Adipocyte (in vitro differentiated cells): ENCODE measurements at places on chromosomes 11 and 22.

DNA sequence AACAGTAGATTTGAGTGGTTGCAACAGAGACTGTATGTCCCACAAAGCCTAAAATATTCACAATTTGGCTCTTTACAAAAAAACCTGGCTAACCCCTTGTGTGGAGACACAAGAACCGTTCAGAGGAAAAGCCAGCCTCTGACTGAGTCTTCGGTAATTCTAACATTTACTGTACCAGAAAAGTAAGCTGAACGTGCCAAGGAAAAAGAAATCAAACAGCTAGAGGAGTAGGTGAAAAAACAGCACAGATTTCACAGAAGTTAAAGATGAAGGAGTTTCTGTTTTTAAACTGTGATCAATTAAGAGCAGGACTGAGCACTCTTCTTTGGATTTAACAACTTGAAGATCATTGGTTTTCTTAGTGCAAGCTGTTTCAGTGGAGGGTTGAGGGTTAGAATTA is 424.7 kb upstream of the KIRREL3 start:
- no peak for DNase-seq

- DNase-seq = peak; percentile 88
Measured at GRCh38 chr11:122069707-122070360, 46.2 kb downstream of the BLID start.

DNA sequence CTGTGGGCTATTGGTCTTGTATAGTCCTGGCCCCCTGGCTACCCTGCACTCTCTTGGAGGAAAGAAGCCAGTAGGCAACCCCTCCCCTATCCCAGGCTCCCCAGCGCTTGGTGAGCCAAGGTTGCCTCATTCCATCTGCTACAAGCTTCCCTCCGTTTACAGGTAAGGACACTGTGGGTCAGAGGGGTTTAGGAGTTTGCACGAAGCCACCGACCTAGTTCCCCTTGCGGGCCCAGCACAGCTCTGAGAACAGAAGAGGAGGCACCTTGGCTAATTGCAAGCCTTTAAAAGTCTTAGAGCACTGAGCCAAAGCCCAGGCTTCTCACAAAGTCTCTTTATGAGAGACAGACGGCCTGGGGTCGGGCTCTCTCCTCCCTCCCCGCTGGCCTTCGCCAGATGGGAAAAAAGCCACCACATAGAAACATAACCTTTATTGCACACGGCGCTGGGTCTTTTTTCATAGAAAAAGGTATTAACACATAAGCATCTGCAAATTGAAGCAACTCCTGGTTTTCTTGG is 99.8 kb downstream of the CEP164 start:
- DNase-seq = no peak

DNA sequence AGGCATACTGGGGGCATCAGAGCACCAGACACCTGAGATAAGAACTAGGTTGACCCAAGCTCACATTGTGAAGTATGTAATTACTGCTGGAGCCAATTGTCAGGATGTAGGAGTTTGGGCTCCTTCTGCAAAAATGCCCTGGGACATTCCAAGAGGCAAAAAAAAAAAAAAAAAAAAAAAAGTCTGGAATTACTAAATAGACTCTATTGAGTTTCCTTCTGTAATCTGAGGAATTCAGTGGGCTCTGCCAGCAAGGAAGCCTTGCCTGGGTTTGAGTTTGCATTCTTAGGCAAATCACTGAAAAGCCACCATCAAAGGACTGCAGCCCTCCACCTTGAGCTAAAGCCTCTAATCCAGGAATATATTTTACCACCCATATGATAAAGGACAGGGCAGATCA is 8.0 kb upstream of the CAVIN3 start:
- DNase-seq = peak; percentile 45

DNA sequence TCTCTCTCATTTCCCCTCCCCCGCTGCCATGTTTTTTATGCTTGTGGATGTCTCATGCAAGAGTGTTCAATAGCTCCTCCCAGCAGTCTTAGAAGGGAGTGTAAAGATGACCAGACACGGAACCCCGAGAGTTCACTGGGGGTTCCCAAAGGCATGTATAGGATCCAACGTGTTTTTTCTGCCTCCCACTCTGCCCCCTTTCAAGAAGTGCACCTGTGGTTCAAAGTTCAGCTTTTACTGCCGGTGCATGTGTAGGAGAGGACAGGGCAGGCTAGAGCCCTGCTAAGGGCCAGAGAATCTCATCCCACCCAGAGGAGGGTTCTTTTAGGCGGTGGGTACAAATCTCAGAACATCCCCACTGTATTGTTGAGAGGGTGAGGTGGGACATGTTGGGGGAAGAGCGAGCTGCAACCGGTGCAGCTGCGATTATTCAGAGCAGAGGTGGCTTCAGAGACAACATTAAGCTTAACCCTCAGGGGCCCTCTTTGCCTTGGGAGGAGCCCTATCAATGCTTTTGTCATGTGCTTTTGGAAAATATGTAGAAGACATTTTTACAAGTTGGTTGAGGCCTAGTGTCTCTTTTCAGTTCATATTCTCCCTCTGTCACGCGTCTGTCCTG is 14.5 kb downstream of the MIF start:
- no peak for DNase-seq

DNA sequence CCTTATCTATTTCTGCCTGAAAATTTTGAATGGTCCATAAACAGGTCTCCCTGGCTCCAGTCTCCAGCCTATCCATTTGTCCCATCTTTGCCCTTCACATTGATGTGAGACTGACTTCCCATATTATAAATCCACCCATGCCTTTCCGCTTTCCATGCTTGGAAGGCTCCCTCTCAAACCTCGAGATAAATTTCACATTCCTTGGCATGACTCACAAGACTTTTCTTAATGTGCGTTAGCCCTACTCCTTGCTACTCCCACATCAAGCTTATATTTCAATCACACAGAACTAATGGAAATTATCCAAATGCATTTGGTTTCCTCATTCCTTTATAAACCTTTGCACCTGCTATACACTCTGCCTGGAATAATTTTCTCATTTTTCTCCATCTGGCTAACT is 163.7 kb upstream of the NTM start:
- DNase-seq = no peak

DNA sequence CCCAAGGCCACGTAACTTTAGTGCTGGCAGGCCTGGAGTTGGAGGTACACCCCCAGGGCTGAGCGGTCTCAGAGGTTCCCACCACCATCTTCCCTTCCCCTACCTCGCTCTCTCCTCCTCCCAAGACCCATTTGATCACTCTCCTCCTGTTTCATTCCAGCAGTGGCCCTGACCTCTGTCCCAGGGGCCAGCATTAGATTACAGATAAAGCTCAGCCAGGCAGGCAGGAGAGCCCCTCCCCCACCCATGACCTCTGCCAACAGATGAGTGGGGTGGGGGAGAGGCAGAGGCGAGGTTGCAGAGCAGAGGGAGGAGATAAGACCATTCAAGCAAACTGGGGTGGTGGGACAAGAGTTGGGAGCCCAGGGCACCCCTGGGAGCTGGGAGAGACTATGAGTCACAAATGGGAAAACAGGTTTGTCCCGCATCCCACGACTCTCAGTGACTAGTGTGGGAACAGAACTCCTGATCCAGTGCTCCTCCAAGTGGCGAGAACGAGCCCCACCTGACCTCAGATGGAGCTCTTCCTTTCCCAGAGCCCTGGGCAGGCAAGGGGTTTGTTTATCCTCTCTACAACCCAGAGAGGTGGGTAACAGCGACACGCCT is 367.9 kb downstream of the MN1 start:
- no peak for DNase-seq

GRCh38 chr22:19661156-19661555 is 53.1 kb upstream of the SEPTIN5 start:
- no peak for DNase-seq

DNA sequence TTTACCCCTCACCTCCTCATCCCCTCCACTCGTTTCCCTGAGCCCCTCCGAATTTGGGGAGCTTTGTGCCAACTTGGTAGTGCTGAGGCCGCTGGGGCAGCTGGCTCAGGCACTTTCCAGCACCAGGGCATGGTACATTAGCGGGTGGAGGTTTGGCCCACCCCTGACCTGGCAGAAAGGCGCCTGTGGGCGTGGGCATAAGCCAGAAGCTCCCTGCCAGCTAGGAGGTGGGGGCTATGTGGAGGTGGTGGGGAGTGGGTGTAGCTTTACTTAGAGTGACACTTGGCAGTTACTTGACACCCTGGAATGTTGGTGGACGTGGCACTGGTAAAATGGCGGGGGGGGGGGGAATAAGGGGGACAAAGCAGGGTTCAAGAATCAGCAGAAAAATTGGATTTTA is 10.3 kb upstream of the IGF2 start:
- DNase-seq = no peak

- DNase-seq = peak; percentile 30
Measured at GRCh38 chr22:37564111-37564711, 3.9 kb downstream of the CDC42EP1 start.

- DNase-seq = peak; percentile 93
Measured at GRCh38 chr11:34174412-34175041, 69.1 kb downstream of the NAT10 start.

GRCh38 chr22:37643225-37643847 is 3.9 kb downstream of the SH3BP1 start:
- peak; percentile 89 for DNase-seq

- no peak for DNase-seq
Measured at GRCh38 chr22:20000246-20001081, 16.2 kb downstream of the ARVCF start.

DNA sequence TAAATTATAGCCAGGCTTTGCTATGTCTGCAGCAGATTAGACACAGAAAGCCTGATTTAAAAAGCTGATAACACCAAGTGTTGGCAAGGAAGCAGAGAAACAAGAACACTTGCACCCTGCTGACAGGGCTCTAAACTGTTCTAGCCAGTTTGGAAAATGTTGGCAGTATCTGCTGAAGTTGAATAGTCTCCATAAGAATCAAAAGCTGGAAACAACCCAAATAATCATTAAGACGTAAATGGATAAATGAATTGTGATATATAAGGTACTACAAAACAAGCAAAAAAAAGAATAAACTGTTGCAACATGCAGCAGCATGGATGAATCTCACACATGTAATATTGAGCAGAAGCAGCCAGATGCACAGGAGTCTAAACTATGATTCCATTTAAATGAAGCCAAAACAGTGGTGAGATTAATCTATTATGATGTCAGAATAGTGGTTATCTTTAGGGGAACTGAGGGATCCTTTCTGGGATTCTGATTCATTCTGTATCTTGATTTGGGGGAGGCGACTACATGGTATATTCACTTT is 40.4 kb upstream of the ADORA2A start:
- DNase-seq = no peak

- DNase-seq = no peak
Measured at GRCh38 chr11:66032957-66033735, 6.9 kb upstream of the CATSPER1 start.

- no peak for DNase-seq
Measured at GRCh38 chr11:16160146-16160545, 196.2 kb downstream of the SOX6 start.
